GM20000 (cell line): ENCODE measurements at places on chromosomes 5 and 9.
A peak's percentile ranks its signal among the peaks of the same experiment; 100 is the strongest.

DNA sequence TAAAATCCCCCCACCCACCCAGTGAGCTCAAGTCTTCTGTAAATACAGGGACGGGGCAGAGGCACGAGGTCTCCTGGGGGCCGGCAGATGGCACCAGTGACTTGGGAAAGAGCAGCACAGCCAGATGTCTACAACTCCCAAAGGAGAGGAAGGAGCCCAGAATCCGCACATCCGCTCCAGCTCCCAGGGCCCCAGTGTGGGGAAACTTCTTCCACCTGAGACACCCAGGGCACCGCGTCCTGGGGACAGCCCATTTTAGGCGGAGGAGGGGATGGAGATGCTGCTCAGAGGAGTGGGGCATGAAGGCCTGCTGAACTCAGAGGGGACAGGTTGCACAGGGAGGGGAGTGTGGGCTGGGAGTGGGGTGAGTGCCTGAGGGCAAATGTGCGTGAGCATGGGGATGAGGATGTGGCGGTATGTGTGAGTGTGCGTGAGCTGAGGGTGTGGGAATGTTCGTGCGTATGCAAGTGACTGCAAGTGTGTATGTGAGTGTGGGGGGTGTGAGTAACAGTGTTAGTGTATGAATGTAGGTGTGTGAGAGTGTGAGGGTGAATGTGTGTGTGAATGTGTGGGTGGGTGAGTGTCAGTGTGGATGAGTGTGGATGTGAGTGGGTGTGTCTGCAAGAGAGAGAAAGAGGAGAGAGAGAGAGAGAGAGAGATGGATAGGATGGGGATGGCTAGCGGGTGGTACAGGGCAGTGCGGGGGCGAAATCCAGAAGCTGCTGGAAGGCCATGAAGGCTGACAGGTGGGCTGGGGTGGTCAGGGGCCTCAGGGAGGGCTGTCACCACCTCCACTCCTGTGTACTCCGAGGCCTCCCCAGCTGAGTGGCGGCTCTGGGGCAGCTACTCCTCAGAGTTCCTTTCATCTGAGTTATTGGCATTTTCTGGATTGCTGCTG is 63.5 kb downstream of the DUSP1 start:
- no peak for DNase-seq

DNA sequence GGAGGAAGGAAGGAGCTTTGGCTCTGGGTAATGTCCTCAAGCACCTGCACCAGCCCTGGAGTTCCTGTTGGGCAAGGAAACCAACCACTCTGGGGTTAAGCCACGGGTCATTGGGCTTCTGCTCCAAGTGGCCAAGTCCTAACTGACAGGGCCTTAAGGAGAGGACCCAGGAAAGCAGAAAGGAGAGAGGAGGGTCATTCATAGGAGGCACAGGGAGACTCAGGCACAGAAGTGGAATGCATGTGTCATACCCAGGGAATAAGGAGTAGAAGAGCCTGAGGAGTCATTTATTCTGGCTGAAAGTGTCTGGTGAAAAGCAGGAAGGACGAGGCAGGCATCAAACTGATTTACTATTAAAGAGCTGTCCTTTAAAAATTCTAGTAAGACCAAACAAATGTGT is 129.2 kb downstream of the DMRT2 start:
- DNase-seq = no peak

- no peak for DNase-seq
Measured at GRCh38 chr5:112467485-112467884, 48.4 kb upstream of the EPB41L4A start.

DNA sequence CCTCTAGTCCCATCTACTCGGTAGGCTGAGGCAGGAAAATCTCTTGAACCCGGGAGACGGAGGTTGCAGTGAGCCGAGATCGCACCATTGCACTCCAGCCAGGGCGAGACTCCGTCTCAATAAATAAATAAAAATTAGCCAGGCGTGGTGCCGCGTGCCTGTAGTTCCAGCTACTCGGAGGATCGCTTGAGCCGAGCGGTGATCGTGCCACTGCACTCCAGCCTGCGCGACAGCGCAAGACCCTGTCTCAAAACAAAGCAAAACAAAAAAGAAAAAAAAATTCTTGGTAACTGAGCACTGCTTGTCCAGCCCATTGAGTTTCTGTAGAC is 710 bp upstream of the WDR55 start:
- DNase-seq = no peak

DNA sequence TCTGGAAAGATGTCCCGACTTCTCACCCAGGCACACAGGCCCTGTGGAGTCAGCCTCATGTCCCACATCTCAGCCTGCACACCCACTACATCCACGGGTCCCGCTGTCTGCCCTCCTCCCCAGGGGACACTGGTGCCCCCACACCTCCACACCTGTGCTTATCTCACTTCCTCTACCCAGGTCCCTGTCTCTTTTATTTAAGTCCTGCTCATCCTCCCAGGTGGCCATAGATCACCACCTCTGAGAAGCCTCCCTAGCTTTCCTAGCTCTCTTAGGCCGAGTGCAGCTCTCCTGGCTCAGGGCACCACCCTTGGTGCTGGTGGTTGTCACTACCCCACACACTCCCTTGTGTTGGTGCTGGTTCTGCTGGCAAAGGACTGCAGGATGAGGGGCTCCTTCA is 143.6 kb upstream of the PITX1 start:
- no peak for DNase-seq

DNA sequence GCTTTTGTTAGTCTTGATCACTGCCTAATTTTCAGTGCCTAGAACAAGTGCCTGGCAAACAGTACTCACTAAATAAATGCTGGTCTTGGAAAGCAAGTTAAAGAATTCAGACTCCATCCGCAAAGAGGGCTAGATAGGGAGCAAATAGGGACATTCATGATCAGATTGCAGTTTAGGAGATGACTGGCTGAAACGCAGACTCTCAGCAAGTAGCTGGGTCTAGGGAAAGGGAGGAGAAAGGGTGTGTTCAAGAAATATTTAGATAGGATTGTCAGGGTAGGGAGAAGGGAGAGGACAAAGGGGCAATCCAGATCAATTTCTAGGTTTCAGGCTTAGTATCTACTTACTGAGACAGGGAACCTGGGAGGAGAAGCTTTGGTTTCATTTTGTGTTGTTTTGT is 108.4 kb downstream of the ESM1 start:
- no peak for DNase-seq

DNA sequence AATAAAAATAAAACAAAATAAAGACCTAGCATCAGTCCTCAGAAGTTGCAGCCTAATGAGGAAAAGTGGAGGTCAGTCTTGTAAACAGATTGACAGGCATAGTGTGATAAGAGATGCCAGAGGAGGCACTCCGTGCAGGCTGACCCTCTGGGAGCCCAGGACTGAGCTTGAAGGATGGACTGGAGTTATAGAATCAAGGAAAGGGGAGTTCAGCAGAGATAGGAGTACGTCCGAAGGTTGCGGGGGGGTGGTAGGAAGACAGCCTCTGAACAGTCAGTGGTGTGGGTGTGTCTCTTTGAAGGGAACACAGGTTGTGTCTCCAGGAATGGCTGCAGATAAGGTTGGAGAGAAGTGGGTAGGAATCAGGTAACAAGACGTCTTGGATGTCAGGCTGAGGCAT is 126.1 kb upstream of the CPEB4 start:
- no peak for DNase-seq

DNA sequence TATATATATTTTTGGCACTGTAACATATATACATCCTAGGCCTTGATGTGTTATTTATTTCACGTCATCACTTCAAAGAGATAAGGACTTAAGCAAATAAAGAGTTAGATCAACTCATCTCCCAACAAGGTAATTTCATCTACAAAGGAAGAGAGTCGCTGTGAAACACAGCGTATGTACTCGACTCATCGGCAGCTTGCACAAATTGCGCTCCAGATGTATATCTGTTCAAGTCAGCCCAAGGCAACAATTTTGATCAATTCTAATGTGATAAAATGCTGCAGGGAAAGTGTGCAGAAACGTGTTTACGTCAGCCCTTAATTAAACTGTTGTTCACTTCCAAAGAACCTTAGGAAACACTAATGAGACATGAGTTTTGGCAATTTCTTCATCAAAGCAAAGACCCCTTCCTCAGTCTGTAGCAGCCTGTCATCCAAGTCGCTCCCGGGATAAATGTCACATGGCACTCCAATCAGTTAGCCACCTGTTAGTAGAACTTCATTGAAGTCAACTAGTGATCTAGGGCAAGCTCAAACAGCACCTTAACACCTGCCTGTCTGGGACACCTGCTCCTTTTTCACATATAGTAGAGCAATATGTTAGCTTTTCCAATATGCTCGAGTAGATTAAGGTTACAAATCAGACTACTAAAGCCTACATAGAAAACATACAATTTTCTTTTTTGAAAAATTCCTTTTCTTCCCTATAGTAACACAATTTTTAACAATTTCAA is 182.4 kb downstream of the NFIB start:
- DNase-seq = no peak

- DNase-seq = no peak
Measured at GRCh38 chr9:108417726-108418125, 438.1 kb downstream of the ACTL7B start.

DNA sequence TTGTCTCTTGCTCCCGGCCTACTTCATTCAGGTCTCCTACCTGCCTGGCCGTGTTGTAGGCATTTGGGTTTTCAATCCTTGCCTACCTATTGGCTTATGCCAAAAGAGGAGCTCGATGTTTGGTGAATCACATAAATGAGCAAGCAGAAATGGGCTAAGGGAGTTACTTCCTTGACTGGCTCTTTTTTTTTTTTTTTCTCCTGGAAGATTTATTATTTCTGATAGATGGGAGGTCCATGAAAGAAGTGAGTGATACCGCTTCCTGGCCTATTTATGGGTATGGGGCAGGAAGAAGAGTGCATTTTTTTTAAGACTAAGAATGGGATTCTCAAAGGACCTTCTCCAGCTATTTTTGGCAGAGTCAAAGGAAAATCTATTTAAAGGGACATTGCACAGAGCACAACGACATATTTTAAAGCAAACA is 294.1 kb downstream of the ARHGAP26 start:
- no peak for DNase-seq

DNA sequence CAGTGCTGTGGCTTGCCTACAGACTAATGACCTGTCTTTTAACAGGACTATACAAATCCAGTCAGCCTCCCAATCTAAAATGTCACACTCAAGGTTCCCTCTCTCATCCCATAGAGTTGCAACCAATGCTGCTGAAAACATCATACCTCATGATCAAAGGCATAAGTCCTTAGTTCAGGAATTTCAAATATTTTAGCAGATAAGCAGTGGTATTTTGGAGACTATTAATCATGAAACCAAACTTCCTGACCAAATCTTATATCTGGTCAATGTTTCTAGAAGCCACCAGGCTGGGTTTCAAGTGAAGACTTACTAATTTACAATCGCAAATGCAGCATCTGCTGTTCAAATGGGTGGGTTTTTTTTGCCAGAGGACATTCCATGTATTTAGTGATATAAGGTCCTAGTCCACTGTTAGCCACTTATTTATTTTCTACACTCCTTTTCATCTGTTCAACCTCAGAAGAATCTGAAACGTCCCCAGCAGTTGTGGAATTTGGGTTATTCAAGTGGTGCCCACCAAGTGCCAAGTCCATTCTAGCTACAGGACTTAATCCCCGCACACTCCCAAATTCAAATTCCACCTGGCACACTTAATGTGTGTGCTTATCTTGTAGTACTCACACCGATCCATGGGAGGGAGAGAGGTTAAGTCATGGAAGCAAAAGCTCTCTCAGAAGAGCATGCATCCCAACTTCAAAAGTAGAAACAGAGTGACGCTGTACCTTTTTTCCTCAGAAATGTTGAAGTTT is 5.8 kb downstream of the TAS2R1 start:
- DNase-seq = no peak

DNA sequence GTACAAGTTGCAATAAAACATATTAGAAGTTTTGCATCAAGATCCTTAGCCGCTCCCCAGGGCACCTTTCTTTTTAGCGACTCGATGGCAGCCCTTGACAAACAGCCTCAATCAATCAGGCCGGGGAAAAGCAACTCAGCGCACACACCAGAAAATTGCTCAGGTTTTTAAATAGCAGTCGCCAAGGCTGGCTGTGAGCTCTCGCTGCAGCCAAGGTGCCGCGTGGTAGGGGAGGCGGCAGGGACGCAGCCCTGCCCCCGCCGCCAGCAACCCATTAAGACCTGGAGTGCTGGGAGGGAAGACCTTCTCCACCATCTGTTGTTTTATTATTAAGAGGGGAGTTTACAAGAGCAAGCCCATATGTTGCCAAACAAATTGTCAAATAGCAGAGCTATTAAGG is 22.6 kb downstream of the ASS1 start:
- no peak for DNase-seq

- no peak for DNase-seq
Measured at GRCh38 chr5:72146056-72146455, 38.8 kb downstream of the MAP1B start.

DNA sequence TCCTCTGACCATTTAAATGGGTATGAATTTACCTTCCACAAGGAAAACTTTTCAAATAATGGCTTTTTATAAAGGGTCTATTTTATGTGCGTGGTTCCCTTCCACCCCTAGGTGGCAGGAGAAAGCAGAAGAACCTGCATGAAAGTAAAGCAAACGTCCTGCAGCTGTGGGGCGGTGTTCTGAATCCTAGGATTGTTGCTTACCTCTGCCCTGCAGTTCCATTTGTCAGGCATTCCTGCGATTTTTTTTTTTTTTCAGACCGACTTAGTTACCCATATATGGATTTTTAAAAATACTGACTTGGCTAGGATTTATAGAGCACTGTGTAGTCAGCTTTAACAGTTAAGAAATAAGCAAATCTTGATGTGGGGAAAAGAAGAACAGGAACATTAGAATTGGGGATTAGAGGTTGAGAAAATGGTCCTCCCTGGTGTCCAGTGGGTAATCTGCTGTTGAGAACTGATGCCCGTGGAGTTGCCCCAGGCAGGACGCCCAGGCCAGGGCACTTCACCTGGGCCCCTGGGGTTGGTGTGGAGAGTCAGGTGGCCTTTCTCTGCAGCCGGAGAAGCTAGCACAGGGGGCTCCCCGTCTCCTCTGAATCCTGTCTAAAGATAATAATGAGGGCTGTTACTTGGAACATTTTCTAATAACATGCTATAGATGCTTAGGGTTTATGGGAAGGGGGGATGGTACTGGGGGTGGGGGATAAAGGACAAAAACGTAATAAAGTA is 30.4 kb upstream of the LTC4S start:
- peak; percentile 76 for DNase-seq

- no peak for DNase-seq
Measured at GRCh38 chr9:85553475-85553874, 188.3 kb downstream of the AGTPBP1 start.

GRCh38 chr9:132756214-132756845 is 86.1 kb downstream of the GTF3C4 start:
- DNase-seq = no peak

- no peak for DNase-seq
Measured at GRCh38 chr9:70609542-70610286, 195.3 kb upstream of the KLF9 start.

GRCh38 chr5:67677422-67677970 is 480.9 kb upstream of the CD180 start:
- DNase-seq = no peak

GRCh38 chr5:94347130-94347529 is 271.3 kb downstream of the KIAA0825 start:
- no peak for DNase-seq
